ENCODE measurements at places on chromosomes 4 and X.
A peak's percentile ranks its signal among the peaks of the same experiment; 100 is the strongest.

GRCh38 chr4:32631831-32632230, 1911.7 kb downstream of the PCDH7 start:
- no peak for DNase-seq

GRCh38 chr4:153668647-153669046, 15.4 kb upstream of the TLR2 start:
- DNase-seq = no peak

GRCh38 chr4:98908703-98909262, 20.1 kb downstream of the EIF4E start:
- DNase-seq = no peak

DNA sequence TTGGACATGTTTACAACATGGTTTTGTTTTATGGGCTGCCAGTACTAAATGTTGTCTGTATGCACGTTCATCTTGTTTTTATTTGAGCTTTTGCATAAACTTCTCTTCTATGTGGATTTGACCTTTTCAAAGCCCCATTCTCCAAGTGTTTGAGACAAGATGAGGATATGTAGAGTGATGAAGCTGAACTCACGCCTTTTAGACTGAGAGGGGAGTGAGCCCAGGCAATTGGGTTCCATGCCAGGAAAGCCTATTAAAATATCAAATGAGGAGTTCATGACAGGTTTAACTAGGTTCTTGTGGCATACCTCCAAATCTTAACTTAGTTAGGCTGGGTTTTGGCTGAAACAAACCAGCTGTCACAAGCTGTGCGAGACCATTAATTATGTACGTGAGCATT, 170.4 kb upstream of the LDB2 start:
- no peak for DNase-seq

DNA sequence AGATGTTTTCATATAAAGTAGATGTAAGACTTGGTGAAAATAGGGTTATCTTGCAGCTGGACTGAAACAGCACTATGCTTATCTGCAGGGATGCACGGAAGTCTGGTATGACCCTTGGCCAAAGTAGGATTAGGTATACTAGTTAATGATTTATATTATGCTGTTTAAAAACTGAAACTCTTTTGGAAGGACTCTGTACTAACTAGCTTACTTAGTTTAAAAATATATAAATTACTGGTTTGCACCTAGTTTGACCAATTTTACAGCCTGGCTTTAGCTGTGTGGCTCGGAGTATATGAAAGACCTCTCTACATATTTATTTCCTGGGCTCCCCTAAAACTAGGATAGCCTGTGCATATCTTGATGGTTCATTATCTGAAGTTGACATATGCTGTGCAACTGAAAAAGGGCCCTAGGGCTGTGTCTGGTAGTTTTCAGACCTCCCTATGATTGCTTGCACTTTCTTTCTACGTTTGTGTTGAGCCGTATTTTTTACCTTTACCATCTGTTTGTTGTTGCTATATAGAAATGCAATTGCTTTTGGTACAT, 89.2 kb downstream of the TMEM144 start:
- no peak for DNase-seq

GRCh38 chr4:109162759-109163158, 139.7 kb downstream of the COL25A1 start:
- no peak for DNase-seq

GRCh38 chrX:49177338-49177833, 5.7 kb downstream of the PLP2 start:
- no peak for DNase-seq

GRCh38 chrX:71546879-71547278, 14.0 kb downstream of the OGT start:
- no peak for DNase-seq

DNA sequence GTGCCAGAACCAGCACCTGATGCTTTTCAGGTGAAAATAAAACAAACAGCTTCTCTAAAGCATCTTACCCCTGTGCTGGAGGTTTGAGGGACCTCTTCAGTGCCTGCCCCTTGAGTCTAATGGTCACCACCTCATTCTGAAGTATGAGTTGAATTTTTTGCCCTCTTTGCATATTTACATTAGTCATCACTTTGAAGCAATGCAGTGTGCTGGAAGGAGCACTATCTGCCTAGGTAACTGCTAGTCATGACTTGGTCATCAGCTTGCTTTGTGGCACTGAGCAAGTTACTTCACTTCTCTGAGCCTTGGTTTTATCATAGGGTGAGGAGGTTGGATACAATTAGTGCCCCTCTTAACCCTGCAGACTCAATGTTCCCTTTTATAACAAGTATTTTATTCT, 44.9 kb downstream of the SPATA18 start:
- no peak for DNase-seq

GRCh38 chrX:16160729-16161128, 6.6 kb upstream of the MAGEB17 start:
- no peak for DNase-seq

DNA sequence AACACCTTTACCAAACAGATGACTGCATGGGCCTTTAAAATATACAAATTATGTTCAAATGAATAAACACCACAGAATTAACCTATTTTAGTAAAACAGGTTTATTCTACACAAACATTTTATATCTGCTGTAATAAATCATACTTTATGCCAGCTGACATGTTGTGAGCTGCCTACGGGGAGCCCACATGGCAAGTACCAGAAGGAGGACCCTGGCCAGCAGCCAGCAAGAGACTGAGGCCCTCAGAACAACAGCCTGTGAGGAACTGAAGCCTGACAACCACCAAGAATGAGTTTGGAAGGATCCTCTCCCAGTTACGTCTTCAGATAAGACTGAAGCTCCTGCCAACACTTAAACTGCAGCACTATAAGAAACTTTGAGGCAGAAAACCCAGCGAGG, 377.0 kb downstream of the PDGFC start:
- DNase-seq = no peak

- DNase-seq = no peak
Observed at GRCh38 chr4:151628001-151628608, 132.7 kb downstream of the GATB start.

DNA sequence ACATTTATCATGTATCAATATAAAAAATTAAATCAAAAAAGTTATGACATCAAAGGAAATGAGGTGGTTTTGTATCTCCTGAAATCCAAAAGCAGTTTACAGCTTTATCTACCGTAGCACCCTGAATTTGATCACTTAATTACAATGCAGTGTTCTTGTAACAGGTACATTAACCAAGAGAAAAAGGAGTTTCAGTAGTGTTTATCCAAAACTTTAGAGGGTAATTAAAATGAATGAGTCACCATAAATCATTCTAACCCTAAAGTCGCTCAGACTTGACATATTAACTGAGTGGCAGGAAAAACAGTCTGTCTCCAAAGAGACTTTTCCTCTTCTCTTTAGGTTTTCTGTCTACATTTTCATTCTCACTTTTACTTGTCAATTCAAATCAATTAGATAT, 907.6 kb upstream of the EPHA5 start:
- no peak for DNase-seq

- DNase-seq = peak; percentile 81
Observed at GRCh38 chrX:12946838-12947544, 27.9 kb upstream of the TMSB4X start.
